ENCODE measurements at places on chromosomes 3 and 15.

DNA sequence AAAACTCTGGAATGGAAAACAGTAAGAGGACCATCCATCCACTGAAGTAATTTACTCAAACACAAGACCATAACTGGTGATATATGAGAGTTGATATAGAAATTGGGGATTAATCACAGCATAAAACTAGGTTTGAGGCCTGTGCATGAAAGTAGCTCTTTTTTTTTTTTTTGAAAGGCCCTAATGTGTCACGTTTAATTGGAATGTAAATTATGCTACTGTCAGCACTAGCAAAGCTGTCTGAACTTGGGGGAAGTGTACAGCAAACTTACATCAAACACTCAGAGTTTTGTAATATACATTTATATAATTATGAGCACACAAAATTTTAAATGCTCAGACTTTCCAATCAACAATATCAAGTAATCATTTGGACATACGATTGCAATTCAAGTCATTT is 154.1 kb downstream of the GREM1 start:
- DNase-seq: no peak

DNA sequence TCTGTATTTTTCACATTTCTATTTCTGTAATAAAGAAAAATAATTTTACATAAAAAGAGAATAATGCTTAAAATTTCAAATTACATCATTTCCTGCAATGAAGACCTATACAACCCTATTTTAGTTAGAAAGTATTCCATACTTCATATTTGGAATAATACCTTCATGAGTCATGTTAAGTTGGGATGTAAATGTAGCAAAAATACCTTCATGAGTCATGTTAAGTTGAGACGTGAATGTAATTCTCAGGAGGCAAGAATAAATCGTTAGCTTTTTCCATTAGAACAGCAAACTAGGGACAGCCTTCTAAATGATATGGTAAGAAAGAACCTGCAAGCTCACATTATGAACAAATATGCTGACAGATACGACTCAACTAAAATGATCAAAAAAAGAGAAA is 91.9 kb downstream of the NAALADL2 start:
- DNase-seq: no peak

- DNase-seq: no peak
These were observed 149.4 kb downstream of the CFAP20DC start for GRCh38 chr3:58900386-58900785.

DNA sequence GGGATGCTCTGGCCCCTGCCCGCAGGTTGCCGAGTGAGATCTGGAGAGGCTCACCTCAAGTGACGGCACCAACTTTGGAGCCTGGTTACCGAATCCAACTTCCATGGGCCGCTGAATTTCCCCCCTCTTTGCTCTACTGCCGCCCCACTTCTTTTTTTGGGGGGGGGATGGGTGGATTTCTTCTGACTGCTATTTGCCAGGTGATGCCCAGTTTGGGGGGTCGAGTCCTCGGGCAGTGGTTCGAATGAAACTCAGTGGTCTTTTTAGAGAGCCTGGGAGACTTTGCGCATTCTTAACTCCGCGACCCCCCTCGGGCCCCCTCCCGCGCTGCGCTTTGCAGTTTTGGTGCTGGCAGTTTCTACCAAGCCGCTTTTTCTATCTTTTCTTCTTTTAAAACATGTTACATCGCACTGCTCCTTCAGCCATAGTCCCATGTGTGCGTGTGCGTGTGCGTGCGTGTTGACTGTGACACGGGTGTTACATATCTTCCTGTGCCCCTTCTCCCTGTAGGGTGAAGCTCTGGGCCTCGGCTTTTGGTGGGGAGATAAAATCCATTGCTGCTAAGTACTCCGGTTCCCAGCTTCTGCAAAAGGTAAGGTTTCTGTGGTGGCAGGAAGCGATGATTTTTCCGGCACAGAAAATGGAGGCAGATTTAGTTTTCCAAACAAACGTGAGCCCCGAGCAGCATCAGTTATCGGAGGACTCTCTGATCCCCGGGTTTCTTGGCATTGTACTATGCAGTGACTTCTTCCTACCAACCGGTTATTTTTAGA is 837 bp downstream of the CACNA2D3 start:
- DNase-seq: peak; percentile 47

- no peak for DNase-seq
These were observed 243.8 kb upstream of the PEX5L start for GRCh38 chr3:180280555-180280954.

- DNase-seq: peak; percentile 81
These were observed at the start of gene TYRO3 for GRCh38 chr15:41558400-41559238. TSS of gene TYRO3 (plus strand) at chr15:41559212. CDS start at chr15:41559258, 46 bp downstream.

GRCh38 chr3:139715166-139715565 is 37.4 kb upstream of the NMNAT3 start:
- no peak for DNase-seq

DNA sequence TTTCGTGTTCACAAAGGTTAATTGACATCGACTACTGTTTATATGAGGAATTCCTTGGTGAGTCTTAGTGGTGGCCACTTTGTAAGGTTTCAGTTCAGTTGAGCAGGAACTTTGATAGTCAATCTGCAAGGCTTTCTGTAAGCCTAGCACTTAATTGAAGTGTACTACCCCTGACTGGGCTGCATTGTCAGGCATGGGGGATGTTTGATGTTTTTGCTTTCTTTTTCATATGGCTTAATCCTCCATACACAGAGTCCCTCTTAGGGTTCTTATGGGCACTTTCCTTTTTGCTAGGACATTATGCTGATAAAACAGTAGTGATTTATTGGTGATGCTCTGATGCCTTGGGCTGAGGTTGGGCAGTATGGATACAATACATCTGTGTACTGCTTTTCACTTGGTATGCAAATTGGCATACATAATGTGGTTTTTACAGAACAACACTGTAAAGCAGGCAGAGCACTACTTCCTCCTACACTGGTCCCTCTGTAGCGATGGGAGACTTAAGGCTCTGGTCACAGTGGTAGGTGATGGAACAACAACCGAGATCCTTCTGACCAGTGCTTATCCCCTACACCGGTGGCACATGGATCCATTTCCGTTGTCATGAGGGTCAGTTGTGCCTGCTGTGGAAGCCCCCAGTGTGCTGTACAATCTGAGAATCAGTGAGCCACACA is 261.0 kb downstream of the MFSD1 start:
- DNase-seq: no peak

DNA sequence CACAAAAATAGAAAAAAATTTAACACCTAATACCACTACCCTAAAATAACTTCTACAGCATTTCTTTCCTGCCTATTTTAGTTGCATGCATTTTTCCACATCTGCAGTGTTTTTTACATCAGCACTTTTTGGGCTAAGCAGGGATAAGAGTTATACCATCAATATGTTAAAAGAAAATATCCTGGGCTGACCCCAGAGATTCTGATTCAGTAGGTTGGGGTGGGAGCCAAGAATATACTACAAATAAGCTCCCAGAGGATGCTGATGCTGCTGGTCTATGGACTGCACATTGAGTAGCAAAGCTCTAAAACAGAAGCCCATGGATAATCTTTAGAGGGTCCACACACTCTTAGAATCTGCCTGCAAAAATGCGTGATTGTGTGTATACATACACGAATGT is 14.8 kb downstream of the FYCO1 start:
- no peak for DNase-seq

- no peak for DNase-seq
These were observed 765.9 kb downstream of the NR2F2 start for GRCh38 chr15:97096303-97096835.

GRCh38 chr3:196198771-196199753 is 12.1 kb downstream of the ZDHHC19 start:
- DNase-seq: no peak

DNA sequence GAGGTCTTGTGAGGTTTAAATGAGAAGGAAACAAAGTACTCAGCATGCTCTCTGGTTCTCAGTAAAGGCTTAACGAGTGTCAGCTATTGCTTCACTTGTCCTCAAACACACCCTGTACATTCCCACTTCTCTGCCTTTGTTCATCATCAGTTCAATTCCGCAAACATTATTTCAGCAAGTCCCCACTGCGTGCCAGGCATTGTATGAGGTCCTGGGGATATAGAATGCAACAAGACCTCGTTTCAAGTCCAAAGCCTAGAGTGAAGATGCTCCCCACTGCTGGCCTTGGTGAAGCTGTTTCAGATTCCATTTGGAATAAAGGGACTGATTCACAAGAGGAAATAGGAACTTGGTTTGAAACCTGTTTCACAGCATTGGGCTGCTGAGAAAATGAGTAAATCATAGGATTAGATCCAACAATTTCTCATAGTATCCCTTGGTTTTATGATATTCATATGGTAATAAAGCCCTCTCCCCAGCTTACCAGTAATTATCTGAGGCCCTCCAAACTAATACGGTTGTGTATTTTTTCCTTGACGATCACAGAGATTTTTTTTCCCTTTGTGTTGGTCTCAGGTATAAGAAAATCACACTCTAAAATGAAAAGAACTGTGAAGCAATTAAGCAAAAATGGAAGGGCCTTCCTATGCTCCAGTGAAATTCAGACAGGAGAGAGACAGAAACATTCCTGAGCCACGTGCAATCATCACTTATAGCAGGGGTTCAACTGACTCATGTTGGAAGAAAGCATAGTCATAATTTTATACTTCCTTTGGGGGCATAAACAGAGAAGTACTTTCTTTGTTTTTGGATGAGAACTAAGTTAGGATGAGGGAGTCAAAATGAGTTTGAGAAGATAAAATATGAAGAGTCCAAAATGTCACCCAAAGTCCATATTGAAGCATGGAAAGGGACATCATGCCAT is 258.6 kb downstream of the RORA start:
- DNase-seq: no peak

- DNase-seq: peak; percentile 91
These were observed 7.3 kb downstream of the CSK start for GRCh38 chr15:74789171-74789631.

- DNase-seq: no peak
These were observed 534.6 kb upstream of the ROBO2 start for GRCh38 chr3:76505202-76505845.

DNA sequence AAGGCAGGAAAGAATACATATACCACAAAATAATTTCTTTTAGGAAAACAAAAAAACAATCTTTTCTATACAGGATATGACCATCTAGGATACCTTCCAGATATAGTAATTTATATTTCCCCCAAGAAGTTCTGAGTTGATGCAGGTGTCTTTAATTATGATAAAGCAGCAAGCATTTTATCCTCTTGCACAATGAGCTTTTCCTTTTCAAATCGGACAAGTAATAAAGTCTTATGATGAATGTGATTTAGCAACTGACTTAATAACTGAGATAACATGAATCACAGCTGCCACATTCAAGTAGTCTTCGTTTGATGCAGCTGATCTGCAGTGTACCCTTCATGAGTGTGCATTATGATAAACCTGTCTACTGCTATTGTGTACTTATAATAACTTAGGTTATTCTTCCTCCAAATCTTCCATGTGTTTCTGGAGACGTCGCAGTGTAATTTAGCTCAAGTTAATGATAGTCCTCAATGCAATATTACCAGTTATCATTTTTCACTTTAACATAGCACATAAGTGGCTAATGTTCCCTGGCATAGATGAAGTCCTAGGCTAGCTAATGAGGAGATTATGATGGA is 260.3 kb upstream of the MRPL3 start:
- DNase-seq: no peak

GRCh38 chr15:63396152-63396928 is 14.7 kb upstream of the CA12 start:
- DNase-seq: no peak

DNA sequence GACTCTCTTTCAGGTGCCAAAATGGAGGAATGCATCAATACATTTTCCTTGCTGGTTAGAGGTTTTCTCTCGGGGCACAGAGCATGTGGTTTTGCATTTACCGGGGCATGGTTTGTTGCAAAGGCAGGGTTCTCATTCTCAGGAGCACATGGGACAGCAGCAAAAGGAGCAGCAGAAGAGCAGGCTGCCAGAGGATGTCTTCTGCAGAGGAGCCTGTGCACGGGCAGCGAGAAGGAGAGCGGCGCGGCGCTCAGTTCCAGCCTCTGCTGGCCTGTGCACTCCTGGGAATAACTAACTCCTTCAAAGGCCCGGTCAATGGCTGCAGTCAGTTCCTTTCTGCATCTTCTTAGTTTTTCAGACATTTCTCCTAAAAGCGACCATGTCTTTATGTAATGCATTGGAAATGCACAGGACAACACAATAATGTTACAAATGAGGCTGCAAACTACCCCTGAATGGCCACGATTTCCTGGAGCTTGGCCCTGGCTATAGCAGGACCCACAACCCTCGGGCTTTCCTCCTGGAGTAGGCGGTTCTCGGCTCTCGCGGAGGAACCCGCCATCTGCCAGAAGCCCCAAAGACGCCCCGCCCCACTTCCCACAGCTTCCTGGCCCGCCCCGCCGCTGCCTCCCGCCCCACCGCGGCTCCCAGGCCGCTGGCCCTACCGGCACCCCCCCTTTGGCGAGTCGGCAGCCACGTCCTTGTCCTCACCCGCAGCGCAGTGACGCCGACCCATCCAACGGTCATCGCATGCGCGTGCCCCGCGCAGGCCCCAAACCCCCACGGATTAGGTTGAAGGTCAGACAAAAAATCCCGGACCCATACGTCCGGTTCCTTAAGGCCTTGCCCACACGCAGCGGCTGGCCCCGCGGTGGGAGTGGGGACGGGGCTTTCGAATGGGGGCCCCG is at the start of gene C3orf62:
Gene C3orf62 (minus strand): TSS at position 758 of the 908 bp plus-strand sequence. CDS start 360 bp downstream, at position 398.
- DNase-seq: no peak

DNA sequence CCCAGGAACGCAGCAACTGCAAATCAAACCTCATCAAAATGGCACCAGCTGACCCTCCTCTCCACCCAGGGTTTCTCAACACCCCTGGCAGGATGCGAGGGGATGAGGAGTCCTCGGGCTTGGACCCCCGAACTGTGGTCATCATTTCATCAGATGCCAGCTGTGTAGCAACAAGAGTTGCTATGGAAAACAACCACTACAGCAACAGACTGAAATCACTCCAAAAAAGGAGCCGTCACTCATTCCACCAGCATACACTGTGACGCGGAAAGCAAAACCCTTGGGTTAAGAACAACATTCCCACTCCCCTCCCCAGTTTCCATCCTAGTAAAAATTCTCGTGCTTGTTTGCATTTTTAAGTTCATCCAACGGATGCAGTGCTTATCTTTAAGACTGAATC is 40.1 kb downstream of the VGLL4 start:
- no peak for DNase-seq

DNA sequence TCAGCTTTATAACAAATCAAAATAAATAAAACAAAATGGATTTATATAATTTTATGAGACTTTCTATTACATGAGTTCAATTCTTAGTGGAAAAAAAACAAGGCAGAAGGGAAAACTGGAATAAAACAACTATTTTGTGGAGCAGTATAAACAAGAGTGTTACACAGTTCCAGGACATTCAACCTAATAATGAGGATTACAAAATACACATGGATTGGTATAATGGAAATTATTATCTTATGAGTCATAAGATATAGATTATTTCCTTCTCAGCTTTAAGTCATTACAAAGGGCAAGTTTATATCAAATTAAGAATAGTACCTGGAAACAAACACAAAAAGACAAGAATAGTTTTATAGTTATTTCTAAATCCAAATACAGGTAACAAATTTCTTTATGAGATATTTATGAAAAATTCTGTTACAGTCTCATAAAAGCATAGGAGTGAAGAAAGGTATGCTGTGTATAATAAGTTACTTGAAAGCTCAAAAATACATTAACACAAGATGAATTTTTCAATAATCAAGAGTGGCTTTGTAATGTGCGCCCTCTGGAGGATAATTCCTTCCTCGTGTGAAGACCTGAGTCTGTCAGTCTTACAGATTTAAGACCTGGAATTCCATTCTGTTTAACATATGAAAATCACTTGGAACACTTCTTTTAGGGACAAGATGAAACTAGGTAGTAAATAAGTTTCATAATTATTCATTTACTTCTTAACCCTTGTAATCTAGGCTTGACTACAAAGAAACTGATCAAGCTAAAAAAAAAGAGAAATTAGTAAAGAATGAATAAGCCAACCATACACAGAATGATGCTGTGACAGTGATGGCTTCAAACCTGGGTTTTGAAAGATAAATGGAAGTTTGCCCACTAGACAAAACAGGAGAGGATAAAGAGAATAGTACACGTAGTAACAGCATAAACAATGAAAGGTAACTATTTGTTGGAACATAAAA is 9.5 kb downstream of the COPS2 start:
- DNase-seq: peak; percentile 19

Data from NCI-H526 (cell line).